ENCODE measurements at places on chromosomes 2 and 18.

- H3K4me1 ChIP-seq: peaks cover 88% of the 10 kb centered on the region
- H3K27me3 ChIP-seq: no peaks in the 10 kb centered on the region
- H3K36me3 ChIP-seq: no peaks in the 10 kb centered on the region
- H3K4me3 ChIP-seq: no peak overlapping the region
Measured at GRCh38 chr2:46327627-46328026, 30.4 kb downstream of the EPAS1 start.

- H3K27ac ChIP-seq: no peak overlapping the region
- H3K36me3 ChIP-seq: peaks cover 14% of the 10 kb centered on the region
- H3K4me1 ChIP-seq: no peaks in the 10 kb centered on the region
- H3K4me3 ChIP-seq: no peak overlapping the region
- no peaks in the 10 kb centered on the region for H3K27me3 ChIP-seq
Measured at GRCh38 chr2:63047321-63048279, 3.0 kb upstream of the OTX1 start.

GRCh38 chr2:8682719-8683667, 1.1 kb downstream of the ID2 start:
- H3K4me1 ChIP-seq: peaks cover 7% of the 10 kb centered on the region
- no peak overlapping the region for H3K27ac ChIP-seq
- H3K4me3 ChIP-seq: no peak overlapping the region
- DNase-seq: no peak
- H3K27me3 ChIP-seq: peaks cover 41% of the 10 kb centered on the region

DNA sequence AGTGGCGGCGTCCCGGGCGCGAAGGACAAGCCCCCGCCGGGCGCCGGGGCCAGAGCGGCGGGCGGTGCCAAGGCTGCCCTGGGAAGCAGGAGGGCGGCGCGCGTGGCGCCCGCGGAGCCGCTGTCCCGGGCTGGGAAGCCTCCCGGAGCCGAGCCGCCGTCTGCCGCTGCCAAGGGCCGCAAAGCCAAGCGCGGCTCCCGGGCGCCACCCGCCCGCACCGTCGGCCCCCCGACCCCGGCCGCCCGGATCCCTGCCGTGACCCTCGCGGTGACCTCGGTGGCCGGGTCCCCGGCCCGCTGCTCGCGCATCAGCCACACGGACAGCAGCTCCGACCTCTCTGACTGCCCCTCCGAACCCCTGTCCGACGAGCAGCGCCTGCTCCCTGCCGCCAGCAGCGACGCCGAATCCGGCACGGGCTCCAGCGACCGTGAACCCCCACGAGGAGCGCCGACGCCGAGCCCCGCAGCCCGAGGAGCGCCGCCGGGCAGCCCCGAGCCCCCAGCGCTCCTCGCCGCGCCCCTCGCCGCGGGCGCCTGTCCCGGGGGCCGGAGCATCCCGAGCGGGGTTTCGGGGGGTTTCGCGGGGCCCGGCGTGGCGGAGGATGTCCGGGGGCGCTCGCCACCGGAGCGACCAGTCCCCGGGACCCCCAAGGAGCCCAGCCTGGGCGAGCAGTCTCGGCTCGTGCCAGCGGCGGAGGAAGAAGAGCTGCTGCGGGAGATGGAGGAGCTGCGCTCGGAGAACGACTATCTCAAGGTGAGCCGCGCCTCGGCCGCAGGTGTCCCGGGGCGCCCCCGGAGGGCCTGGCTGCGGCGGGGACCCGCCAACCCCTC, 820 bp downstream of the MTCL1 start:
- peak overlapping the region; percentile 66 for H3K27ac ChIP-seq
- peaks cover 9% of the 10 kb centered on the region for H3K36me3 ChIP-seq
- no peak for DNase-seq
- no peaks in the 10 kb centered on the region for H3K27me3 ChIP-seq

GRCh38 chr2:47688561-47688960, 94.4 kb upstream of the MSH6 start:
- no peaks in the 10 kb centered on the region for H3K36me3 ChIP-seq
- DNase-seq: no peak
- H3K27ac ChIP-seq: no peak overlapping the region
- no peak overlapping the region for H3K4me3 ChIP-seq
- H3K4me1 ChIP-seq: peaks cover 4% of the 10 kb centered on the region
- no peaks in the 10 kb centered on the region for H3K27me3 ChIP-seq

- no peaks in the 10 kb centered on the region for H3K27me3 ChIP-seq
- no peak for DNase-seq
- H3K36me3 ChIP-seq: no peaks in the 10 kb centered on the region
- H3K4me1 ChIP-seq: no peaks in the 10 kb centered on the region
Measured at GRCh38 chr2:1995081-1995480, 250.8 kb upstream of the PXDN start.

GRCh38 chr18:34050661-34051060, 174.1 kb downstream of the NOL4 start:
- DNase-seq: no peak
- H3K27ac ChIP-seq: no peak overlapping the region
- H3K4me3 ChIP-seq: no peak overlapping the region

GRCh38 chr2:46339676-46340459, 42.7 kb downstream of the EPAS1 start:
- no peak overlapping the region for H3K27ac ChIP-seq
- no peak for DNase-seq
- peaks cover 13% of the 10 kb centered on the region for H3K36me3 ChIP-seq
- H3K4me1 ChIP-seq: peaks cover 25% of the 10 kb centered on the region

- DNase-seq: no peak
- H3K4me3 ChIP-seq: no peak overlapping the region
- no peaks in the 10 kb centered on the region for H3K36me3 ChIP-seq
- H3K4me1 ChIP-seq: no peaks in the 10 kb centered on the region
- no peak overlapping the region for H3K27ac ChIP-seq
Measured at GRCh38 chr2:68404164-68404563, 39.1 kb downstream of the PLEK start.

DNA sequence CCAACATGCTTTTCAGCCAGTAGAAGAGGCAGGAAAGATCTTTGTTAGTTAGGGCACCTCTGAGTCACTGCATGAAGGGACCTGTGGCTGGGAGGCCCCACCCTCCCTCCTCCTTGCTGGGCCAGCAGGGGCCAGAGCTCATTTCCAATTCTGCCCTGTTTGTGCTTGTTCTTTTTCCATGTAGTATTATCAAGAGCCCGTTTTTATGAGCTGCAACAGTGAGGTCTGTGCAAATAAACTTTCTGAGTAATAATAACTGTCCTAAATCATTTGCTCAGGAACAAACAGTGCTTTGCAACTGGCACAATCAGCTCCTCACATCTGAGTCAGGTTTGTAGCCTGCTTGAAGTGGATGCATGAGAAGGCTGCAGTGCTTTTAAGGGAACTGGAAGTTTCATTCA, 128.0 kb downstream of the ARL4C start:
- no peaks in the 10 kb centered on the region for H3K27me3 ChIP-seq
- H3K4me1 ChIP-seq: peaks cover 46% of the 10 kb centered on the region
- DNase-seq: no peak

DNA sequence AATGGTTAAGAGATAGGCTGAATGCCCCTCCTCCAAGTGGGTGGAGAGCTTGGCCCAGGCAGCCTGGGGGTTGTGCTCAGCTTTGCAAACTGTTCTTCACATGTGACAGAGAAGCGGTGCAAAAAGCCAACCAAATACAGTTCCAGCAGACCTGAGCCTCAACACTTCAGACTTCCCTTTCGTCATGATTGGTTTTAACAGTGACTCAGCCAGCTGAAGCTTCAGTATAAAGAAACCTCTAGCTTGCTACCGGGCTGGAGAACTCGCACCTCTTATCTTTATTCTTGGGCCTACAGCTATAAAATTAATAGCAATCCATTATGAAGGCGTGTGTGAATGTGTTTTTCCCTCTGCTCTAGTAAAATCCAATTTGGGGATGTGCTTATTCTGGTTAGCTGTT, 20.0 kb downstream of the SETBP1 start:
- no peaks in the 10 kb centered on the region for H3K36me3 ChIP-seq
- no peak overlapping the region for H3K4me3 ChIP-seq
- H3K4me1 ChIP-seq: peaks cover 7% of the 10 kb centered on the region
- DNase-seq: no peak

DNA sequence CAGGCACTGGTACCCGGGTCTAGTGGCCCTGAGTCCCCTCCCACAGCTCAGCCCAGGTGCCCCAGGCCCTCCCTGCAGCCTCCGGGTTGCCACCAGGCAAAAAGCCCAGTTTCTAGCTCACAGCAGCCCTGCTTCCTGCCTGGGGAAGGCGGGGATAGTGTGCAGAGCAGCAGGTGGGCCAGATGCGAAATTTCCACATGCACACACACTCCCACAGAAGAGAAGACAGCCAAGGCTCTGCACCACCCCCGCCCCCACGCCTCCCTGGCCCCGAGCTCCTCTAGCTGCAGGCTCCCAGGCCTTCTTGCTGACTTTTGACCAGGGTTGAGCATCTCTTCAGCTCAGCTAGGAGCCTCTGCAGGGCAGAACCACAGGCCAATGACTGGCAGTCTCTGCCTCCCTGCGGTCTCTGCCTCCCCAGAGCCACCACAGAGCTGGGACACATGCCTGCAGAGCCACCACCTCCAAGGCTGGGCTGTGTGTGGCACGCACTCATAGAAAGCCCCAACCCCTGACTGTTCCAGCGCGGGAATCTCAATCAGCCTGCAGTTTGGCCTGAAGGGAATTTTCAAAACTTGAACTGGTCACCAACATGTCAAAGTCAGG, 7.2 kb downstream of the SLC66A2 start:
- no peak for DNase-seq
- H3K27ac ChIP-seq: no peak overlapping the region
- H3K27me3 ChIP-seq: no peaks in the 10 kb centered on the region
- no peaks in the 10 kb centered on the region for H3K4me1 ChIP-seq

GRCh38 chr18:9066817-9067306, 35.6 kb upstream of the NDUFV2 start:
- H3K27ac ChIP-seq: no peak overlapping the region
- H3K4me3 ChIP-seq: no peak overlapping the region
- no peak for DNase-seq
